Putamen (tissue), 1 donor: ENCODE measurements at places on chromosomes 5 and 9.

DNA sequence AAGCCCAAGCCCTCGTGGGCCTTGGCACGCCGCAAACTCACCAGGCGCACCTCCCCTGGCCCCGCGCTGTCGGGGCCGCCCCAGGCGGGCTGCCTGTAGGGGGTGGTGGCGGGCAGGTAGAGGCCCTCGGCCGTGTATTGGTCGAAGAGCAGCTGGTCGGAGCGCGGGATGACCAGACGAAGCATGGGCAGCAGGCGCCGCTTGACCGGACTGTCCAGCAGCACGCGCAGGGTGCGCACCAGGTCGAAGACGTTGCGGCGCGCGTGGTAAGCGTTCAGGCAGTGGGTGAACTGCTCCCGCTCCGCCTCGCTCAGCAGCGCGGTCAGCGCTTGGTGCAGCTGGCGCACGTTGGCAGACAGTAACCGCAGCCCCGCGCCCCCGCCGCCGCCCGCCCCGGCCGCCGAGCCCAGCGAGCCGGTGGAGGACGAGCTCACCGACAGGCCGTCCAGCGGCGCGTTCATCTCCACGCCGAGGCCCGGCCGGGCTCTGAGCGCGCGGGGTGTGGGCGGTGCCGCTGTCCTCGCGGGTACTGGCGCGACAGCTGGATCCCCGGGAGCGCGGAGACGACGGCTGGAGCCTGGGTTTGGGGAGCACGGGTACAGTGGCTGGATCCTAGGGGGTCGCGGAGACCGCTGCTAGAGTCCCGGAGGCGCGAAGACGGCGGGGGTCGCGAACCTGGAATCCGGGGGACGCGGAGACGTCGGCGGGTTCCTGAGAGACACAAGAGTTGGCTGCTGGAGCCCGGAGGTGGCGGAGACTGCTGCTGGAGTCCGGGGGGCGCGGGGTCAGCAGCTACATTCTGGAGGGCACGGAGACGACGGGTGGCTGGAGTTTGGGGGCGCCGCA, 709 bp downstream of the WHRN start:
- DNase-seq = peak; percentile 34

DNA sequence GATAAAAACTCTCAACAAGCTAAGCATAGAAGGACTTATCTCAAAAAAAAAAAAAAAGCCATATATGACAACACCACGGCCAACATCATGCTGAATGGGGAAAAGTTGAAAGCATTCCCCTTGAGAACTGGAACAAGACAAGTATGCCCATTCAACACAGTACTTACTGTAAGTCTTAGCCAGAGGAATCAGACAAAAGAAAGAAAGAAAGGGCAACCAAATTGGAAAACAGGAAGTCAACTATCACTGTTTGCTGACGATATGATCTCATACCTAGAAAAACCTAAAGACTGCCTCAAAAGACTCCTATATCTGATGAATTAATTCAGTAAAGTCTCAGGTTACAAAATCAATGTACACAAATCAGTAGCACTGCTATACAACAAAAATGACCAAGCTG, 24.6 kb upstream of the PTGER4 start:
- DNase-seq = no peak

GRCh38 chr5:177310757-177311391, 824 bp downstream of the MXD3 start:
- DNase-seq = no peak

DNA sequence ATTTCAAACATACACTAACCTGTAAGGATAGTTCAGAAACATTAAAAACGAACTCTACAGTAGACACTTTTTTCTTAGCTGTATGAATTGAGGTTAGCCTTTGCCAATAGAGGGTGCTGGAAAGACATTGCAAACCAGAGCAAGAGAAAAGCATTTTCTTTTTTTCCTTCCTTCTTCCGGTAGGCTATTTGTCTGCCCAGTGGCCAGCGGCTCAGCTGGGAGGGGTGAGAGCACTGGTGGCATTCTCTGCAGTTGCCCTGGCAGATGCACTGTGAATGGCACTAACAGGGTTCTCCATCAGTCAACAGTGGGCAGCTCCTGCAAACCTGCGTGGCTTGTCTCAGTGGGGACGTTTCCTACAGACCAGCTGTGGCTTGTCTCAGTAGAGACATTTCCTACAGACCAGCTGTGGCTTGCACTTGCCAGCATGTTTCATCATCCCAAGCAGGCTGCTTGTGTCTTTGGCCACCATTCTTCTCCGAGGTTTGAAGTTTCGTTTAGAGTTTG, 984.5 kb upstream of the CDH18 start:
- peak; percentile 19 for DNase-seq

DNA sequence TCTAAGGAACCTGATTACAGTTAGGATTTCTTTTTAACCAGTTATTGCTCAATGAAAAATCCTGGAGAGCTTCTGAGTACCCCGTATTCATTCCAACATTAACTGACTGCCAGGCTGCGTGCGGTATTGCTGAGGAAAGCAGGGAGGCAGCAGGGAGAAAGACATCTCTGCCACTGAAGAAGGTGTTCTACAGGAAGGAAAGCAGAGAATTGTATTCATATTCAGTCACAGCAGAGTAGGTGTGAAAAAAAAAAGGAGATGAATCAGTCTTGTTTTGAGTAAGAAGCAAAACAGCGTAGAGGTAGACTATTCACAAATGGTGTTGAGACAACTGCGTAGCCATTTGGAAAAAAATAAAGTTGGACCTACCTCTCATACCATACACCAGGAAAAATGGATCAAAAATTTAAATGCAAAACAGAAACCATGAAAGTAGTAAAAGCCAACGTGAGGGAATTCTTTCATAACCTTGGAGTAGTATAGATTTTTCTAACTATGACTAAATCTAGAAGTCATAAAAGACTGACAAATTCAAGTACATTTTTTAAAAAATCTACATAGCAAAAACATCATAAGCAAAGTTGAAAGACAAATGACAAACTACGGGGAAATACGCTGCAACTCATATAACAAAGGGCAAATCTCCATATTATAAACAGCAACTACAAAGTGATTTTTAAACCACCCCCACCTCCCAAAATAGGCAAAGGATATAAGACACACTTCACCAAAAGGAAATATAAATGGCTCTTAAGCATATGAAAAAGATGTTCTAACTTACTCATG, 9.9 kb upstream of the NR4A3 start:
- DNase-seq = no peak

- DNase-seq = no peak
Observed at GRCh38 chr9:71820403-71820921, 52.1 kb upstream of the CEMIP2 start.

DNA sequence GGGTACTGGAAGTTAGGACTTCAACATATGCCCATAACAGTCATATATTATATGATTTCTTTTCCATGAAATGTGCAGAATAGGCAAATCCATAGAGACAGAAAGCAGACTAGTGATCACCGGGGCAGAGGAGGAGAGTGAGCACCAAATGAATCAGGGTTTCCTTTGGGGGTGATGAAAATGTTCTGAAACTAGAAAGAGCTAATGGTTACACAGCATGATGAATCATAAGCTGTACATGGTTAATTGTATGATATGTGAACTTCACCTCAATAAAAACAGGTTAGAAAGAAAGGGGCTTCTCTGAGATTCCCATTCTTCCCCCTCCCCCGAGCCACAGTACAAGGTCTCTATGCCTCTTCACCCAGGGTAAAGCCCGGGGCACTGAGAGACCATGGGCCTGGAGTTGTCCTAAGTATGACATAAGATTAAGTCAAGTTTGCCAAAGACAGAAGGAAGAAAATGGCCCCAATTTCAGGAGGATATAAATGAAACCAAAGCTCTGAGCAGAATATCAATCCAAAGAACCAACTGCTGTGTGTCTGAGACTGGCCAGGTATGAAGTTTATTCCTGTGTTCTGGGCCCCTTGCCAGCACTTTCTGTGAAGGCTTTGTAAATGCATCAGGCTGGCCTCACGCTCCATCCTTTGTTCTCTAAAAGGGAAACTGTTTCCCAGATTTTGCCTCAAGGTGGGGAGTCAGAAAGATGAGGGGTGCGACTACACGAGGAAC, 243.8 kb downstream of the CDK5RAP2 start:
- DNase-seq = no peak

GRCh38 chr9:33082538-33083326, 6.3 kb upstream of the SMU1 start:
- DNase-seq = no peak

GRCh38 chr9:34996181-34996904, 6.8 kb downstream of the DNAJB5 start:
- DNase-seq = no peak

GRCh38 chr5:111415053-111415452, 97.3 kb downstream of the STARD4 start:
- no peak for DNase-seq

GRCh38 chr5:112703866-112704820, 33.5 kb upstream of the APC start:
- no peak for DNase-seq

DNA sequence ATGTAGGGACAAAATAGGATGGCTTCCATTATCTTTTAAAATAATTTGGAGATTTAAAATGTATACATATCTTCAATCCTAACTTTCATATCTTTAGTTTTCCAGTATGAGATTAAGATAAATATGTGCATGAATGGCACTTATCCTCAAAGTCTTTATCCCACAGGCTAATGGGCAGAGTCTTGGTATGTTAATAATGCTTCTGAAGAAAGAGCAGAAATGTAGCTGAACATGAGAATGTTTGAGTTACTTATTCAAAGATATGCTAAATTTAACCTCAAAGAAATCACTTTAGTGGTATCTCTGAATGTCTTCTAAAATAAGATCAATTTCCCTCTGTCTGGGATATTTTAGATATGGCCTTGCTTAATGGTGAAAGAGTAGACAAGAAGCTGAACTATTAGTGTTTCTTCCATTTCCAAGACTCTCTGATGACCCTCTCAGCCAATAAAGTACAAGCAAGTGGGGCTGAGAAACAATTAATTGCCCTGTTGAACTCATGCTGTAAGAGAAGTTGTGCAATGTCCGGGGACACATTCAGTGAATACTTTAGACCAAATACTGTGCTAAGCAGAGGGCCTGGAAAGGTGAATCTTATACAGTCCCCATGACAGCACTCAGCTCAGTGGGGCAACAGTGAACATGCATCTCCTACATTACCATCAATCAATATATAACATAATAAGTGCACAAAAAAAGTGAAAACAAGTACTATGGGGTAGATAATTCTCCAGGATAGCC, 50.0 kb upstream of the ADAMTSL1 start:
- DNase-seq = no peak

GRCh38 chr5:132999246-132999645, 27.1 kb downstream of the ZCCHC10 start:
- no peak for DNase-seq

DNA sequence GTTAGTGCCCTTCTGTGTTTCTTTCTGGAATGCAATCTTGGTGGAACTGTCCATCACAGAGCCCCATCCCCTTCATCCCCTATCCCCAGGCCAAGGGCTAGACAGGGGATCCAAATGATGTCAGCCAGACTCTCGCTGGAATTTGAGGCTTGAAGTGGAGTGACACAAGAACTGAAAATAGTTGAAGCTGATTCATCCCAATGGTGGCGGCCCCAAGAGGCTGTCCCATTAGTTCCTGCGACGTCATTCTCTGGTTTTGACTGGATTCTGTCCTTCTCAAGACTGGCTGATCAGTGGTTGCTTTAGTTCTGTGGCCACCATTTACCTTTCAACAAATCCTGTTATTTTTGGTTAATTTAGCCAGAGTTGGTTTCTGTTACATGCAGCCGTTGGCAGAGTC, 59.9 kb downstream of the SUB1 start:
- no peak for DNase-seq

- peak; percentile 13 for DNase-seq
Observed at GRCh38 chr5:28165096-28165495, 1126.7 kb upstream of the CDH9 start.
